ENCODE measurements at places on chromosomes 7 and 10.

DNA sequence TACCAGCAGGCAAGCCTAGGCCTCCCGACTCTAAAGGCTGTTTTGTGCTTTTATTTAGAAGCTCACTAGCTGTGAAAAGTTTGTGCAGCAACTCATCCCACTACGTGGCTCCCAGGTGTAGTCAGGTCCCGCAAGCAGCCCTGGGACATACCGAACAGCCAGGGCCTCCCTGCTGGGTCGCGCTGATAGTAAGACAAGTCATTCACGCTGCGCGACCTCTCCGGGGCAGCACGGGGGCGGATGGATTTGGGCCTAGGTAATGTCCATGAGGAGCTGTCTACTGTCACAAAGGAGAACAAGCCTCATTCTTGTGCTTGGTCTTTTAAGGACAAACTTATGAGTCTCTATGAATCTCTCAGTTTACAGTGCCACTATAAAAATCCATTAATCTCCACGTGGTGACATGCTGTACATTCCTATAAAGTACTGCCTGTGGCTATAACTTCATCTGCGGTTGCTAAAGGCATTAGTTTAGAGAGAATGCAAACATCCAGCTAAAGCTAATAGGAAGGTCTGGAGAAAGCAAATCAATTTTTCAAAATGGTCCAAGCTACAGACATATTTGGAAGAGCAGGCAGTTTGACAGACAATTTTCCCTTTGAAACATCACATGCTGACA lies 546.8 kb downstream of the PHTF2 start:
- DNase-seq = no peak

GRCh38 chr7:138431517-138431916 lies 28.5 kb upstream of the TRIM24 start:
- DNase-seq = no peak

- DNase-seq = peak; percentile 11
Measured at GRCh38 chr7:112143582-112143981, 62.6 kb downstream of the DOCK4 start.

DNA sequence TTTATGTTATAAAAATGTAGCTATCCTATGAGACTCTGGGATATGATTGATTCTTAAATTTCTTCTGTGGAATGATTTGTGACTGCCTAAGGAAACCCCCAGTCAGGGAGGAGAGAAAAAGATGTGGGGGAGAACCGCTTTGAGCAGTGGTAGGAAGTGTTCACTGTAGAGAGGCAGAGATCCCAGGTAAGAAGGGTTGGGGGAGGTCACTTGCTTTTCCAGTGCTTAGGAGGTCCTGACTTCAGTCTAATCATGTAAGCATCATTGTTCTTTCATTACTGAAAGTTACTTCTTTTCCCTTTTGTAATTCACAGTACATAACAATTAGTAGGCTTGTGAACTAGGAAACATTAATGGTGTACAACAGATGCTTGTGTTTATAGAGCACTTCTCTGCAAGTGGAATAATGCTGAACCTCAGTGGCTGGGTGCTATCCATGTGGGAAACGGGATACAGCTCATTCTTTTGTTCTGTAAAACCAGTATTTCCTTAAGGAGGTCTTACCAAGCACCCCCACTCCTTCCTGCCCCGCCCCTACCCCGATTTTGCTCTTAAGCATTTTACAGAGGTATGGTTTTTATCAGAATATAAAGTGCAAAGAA lies 165.4 kb downstream of the ST7 start:
- DNase-seq = no peak

GRCh38 chr7:37545619-37546534 lies 97.2 kb upstream of the ELMO1 start:
- DNase-seq = no peak

DNA sequence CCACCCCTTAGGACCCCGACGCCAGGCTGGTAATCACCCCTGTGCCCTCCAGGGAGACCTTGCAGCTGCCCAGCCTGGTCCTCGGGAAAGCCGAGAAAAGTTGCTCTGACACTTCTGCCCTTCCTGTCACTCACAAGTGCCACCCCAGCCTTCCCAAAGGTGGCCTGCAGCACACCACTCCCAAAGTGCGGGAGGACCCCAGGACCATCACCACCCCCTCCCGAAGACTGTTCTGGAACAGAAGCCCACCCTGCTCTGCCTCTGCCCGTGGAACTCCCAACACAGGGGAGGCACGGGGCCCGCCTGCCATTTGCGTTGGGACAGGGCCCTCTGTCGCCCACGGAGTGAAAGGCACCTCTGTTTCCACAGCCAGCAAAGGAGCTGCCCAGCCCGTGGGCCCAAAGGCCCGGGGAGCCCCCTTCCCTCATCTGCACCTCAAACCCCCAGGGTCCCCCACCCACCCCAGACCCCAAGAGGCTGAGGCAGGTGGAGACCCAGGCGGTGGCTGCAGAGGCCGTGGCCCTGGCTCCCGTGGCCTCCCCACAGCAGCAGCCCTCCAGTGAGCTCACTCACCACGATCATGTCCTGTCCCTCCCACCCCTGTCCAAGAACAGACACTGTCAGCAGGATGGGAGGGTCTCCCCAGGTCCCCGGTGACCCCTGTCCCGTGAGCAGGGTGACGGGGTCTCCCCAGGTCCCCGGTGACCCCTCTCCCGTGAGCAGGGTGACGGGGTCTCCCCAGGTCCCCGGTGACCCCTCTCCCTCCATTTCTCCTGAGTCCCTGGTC lies 47.8 kb upstream of the PPP2R2D start:
- DNase-seq = no peak

DNA sequence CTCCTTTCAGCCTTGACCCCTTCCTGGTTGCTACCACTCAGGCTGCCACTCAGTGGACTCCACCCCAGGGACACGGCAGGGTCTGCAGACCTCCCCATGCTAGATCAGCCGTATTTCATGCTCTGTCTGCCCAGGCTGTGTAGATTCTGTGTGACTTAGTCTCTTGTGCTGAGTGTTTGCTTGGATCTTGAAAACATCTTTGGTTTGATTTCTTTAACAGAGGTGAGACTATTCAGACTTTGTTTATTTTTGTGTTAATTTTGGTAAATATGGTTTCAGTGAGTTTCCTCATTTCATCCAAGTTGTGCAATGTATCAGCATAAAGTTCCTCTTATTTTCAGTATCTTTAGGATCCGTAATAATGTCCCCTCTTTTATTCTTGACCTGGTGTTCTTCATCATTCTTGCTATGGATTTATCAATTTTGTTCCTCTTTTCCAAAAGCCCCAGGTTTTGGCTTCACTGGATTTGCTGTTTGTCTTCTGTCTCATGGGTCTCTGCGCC lies 21.2 kb upstream of the PWWP2B start:
- no peak for DNase-seq

DNA sequence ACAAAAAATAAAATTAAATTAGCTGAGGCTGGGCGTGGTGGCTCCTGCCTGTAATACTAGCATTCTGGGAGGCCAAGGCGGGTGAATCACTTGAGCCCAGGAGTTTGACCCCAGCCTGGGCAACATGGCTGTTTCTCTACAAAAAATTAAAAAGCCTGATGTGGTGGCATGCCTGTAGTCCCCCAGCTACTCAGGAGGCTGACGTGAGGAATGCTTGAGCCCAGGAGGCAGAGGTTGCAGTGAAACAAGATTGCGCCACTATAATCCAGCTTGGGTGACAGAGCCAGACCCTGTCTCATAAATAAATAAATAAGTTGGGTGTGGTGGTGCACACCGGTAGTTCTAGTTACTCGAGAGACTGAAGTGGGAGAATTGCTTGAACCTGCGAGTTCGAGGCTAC lies 65.1 kb downstream of the GNA12 start:
- no peak for DNase-seq

- no peak for DNase-seq
Measured at GRCh38 chr7:5417106-5418071, 6.2 kb downstream of the TNRC18 start.

DNA sequence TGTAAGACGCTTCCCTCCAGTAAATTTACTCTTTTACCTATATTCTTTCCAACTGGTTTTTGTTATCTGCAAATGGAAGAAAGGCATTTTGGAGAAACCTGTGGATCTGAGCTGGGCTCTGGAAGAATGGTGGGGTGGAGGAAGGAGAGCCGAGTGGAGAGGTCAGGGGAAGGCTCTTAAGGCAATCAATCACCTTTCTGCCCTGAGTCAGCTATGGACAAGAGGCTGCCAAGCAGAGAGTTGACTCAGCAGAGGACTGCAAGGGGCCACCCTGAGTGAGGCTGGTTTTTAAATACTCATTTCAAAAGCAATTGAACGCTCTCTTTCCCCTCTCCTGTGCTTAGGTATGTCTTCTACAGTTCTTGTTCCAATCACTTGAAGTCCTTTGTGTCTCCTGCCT lies 81.8 kb downstream of the SPAG6 start:
- DNase-seq = no peak

- DNase-seq = no peak
Measured at GRCh38 chr10:43479275-43479674, 42.4 kb downstream of the ZNF487 start.

DNA sequence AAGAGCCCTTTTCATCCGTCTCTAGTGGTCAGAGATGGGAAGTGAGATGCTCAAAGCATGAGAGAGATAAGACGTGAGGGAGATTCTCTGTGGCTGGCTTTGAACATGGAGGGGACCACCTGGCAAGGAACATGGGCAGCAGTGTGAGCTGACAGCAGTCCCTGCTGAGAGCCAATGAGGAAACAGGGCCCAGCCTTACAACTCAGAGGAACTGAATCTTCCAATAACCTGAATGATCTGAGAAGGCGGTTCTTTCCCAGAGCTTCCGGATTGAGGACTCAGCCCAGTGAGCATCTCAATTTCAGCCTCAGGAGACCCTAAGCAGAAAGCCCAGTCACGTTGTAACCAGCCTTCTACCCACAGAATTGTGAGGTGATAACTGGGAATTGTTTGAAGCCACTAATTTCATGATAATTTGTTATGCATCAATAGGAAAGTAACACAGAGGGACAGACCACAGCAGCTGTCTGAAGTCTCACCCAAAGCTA lies 33.9 kb upstream of the IKZF1 start:
- DNase-seq = no peak

DNA sequence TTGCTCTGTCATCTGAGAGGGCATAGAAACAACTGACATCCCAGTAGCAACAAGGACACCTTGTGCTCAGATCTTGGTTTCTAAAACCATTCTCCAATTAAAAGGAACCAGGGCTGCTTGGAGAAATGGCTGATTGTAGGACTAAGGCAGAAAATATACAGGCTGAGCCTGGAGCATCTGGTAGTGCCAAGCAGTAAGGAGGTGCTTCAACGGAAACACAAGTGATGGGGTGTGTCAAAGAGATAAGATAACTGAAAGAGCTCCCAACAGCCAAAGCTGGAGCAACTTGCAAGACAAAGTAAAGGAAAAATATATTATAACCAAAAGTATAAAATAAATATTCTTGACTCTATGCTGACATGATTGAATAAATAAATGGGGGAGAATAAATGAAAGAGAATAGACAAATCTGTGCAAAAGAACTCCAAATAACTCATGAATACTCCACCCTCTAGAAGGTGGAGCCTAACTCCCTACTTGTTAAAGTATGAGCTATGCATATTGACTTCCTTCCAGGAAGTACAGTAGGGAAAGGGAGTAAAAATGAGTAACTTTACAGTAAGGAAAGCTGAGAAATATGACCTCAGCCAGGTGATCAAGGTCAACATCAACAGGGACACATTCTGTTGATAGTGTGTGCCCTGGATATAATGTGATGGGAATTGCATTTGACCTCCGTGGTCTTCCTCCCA lies 162.4 kb downstream of the NOC3L start:
- no peak for DNase-seq

- DNase-seq = no peak
Measured at GRCh38 chr10:63542835-63543575, 21.8 kb downstream of the REEP3 start.

- DNase-seq = no peak
Measured at GRCh38 chr7:42876182-42877068, 35.4 kb downstream of the C7orf25 start.

DNA sequence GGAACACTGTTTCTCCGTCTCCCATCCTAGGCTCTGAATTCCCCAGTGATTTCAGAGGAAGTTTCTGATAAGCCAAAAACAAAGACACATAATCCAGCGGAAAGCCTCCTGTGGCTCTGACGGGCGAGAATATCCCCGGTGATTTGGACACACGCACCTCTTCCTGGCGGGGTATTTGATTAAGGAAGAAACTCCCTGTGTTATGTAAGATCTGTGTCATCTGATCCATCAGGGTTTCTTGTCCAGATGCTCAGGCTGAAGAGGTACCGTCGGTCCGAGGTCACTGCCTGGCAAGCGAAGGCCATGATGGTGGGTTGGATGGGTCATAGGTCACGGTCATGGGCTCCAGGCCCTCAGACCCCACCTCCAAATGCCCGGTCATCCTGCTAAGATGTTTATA lies 39.6 kb upstream of the DNAJB6 start:
- no peak for DNase-seq

DNA sequence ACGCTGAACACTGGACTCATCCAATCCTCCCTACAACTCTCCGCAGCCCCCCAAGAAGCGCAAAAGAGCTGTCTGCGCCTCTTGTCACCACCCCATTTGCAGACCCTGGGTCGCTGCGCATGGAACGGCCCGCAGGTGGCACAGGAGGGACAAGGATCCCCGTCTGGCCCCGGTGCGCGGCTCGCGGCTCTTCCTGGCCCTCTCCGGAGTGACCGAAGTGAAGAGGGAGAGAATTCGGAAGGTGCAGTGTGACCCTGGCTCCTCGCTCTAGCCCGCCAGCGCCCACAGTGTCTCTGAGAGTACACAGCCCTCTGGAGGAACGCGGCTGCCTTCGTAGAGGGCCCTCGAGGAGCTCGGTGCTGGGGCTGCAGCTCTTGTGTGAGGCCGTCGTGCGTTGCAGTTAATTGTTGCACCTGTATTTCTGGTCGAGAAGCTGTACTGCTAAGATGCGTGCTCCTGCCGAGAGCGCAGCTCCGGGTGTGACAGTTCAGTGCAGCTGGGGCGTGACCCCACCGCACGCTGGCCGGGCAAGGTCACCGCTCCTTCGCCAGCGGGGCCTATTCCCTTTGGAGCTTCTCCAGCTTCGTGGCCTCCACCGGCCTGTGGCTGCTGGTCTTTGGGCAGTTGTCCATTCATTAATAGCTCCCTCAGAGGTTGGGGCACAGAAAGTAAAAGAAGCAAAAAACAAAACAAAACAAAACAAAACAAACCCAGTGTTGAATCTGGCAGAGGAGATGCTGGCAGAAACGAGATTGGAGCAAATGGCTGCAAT lies 119.0 kb downstream of the SEC23IP start:
- no peak for DNase-seq

GRCh38 chr7:116399819-116400218 lies 99.7 kb upstream of the CAV2 start:
- DNase-seq = peak; percentile 65

GRCh38 chr7:134855442-134855841 lies 76.0 kb downstream of the CALD1 start:
- no peak for DNase-seq

- no peak for DNase-seq
Measured at GRCh38 chr7:111012799-111013675, 77.9 kb upstream of the LRRN3 start.

GRCh38 chr10:60203993-60204618 lies 185.6 kb downstream of the ANK3 start:
- DNase-seq = no peak

DNA sequence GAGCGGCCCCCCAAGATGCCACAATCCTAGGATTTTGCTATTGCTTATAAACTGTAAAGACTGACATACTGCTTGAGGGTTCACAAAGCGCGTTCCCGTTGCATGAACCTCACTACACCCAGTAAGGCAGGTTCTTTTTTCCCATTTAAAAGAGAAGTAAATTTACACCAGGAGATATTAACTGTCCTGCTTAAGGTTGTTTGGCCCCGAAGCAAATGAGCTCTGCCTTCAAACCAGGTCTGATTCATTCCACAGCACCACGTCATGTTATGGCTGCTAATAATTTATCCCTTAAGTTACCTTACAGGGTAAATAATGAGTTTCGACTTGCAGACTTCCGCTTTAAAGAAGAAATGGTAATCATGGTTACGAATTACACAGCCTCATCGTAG lies 559 bp upstream of the FKBP14 start:
- DNase-seq = no peak
